ENCODE measurements at places on chromosomes 2 and 18.

DNA sequence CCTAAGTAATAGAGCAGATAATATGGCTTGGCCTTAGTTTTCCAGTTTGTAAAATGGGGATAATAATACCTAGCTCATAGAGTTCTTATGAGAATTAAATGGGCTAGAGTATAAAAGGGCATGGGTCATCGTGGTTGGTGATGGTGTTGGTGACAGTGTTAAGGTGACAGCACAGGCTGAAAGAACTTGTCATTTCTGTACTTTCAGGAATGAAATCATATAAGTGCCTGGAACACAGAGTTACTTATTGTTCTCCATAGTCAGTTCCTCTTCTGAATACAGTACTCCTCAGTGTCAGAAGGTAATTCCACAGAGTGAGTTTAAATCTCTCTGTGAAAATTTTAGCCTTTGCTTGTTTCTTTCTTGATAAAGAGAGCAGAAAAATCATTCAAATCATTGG, 42.4 kb downstream of the KIF5C start:
- no peak for DNase-seq

- no peak for DNase-seq
Observed at GRCh38 chr2:28381225-28382180, 11.2 kb upstream of the FOSL2 start.

- no peak for DNase-seq
Observed at GRCh38 chr2:46803547-46803878, 112.1 kb downstream of the MCFD2 start.

GRCh38 chr18:64639536-64639935, 490.6 kb upstream of the LINC00305 start:
- DNase-seq: peak; percentile 69

DNA sequence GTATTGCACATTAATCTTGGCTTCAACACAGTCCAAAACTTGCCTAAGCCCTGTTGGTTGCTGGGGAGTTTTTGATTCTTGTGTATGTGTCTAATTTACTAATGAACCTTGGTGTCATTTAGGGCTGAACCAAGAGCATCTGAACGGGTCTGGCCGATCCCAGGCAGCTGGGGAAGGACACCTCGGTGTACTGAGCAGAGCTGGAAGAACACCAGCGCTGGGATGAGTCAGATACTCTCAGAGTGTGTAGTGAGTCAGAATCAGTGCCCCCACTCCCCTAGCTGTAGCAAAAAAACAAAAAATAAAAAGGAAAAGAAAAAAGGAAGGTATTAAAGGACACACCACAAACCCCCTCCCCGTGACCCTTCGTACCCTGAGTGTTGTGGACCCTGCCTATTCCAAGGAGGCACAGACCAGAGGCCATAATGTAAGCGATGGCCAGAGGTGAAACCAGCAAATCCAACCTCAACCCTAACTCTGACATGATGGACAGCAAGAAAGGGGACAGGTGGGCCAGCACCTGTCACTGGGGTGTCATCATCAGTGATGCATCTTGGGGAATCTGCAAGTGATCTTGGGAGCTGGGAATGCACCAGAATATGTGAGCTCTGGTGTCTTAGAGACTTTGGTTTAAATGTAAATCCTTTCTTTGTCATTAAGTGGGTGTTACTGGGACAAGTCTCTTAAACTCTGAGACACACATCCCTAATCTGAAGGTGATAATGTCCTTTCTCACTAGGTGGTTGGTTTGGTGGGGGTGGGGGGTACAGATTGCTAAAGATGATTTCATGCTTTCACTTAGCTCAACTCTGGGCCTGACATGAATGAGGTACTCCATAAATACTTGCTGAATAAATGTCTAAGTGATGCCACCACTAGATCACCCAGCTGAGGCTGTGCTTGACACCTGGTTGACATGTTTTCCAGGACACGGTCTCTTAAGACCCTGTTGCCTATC, 34.2 kb upstream of the NCOA1 start:
- peak; percentile 86 for DNase-seq

DNA sequence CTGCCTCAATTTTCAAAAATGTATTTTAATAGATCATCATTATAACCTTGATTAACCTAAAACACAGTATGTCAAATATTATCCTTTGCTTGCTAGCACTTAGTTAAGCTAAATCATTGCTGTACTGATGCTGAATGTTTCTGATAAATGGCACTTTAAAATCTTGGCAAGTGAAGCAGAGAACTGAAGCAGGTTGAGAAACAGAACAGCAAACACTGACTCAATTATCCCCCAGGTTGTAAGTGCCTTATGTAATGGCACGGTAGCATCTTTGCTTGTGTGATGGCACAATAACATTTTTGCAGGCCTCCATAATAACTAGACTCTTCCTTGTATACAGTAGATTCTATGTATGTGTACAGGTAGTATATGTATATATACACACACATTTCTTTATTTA, 33.8 kb downstream of the ARHGAP15 start:
- no peak for DNase-seq

- no peak for DNase-seq
Observed at GRCh38 chr2:149575752-149576151, 11.8 kb downstream of the MMADHC start.

DNA sequence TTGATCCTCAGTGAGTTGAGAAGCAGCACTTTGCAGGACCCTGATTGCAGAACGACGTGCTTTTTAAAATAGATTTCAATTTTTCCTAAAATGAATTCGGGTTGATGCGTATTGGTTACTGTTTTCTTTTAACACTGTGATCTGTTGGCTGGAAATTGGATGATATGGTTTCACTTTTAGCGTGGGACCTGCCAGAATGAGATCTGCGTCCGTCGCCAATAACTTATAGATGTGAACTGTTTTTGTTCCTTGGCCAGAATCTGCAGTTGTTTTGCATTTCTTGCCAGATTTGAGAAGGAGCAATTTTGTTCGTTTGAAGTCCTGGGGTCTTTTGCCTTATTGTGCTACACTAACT, 703 bp downstream of the UGGT1 start:
- peak; percentile 13 for DNase-seq

DNA sequence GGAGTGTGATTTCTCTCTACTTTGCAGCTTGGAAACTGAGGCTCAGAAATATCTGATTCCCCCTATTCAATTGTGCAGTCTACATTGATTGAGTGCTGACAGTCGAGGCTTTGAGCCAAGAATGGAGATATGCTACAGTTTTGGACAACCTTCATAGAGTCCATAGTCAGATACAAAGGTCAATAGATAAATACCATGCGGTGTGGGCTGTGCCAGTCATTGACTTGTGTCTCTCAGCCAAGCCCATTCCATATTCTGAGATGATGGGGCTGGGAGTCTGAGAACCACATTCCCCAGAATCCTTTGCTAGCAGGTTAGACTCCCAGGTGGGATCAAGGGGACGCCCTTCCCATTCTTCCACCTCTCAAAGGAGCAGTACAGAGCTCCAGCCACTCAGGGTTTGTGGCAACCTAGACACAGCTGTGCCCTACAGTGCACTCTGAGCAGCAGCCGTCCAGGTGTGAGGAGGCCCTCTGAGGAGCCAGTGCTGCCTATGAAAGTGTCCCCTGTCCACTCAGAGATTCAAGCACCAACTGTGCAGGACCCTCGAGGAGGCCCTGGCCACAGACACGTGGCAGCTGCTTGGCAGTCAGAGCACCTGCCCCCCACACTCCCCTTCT, 348.3 kb downstream of the CYRIA start:
- DNase-seq: no peak

DNA sequence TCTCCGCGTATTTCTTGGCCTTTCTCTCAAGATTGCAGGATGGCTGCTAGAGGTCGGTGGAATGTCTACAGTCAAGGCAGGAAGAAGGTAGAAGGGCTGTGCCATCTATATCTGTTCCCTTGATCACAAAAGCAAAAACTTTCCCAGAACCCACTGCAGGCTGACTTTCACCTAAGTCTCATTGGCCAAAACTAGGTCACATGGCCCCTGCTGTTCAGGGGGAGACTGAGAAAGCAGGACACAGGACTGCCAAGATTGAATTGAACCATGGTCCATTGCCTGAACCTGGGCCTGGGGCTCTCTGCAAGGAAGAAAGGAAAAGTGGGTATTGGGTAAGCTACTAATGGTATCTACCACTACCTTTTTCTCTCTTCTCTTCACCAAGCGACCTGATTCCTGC, 9.7 kb upstream of the GRP start:
- no peak for DNase-seq

GRCh38 chr2:230908092-230908594, 16.9 kb downstream of the GPR55 start:
- DNase-seq: no peak

DNA sequence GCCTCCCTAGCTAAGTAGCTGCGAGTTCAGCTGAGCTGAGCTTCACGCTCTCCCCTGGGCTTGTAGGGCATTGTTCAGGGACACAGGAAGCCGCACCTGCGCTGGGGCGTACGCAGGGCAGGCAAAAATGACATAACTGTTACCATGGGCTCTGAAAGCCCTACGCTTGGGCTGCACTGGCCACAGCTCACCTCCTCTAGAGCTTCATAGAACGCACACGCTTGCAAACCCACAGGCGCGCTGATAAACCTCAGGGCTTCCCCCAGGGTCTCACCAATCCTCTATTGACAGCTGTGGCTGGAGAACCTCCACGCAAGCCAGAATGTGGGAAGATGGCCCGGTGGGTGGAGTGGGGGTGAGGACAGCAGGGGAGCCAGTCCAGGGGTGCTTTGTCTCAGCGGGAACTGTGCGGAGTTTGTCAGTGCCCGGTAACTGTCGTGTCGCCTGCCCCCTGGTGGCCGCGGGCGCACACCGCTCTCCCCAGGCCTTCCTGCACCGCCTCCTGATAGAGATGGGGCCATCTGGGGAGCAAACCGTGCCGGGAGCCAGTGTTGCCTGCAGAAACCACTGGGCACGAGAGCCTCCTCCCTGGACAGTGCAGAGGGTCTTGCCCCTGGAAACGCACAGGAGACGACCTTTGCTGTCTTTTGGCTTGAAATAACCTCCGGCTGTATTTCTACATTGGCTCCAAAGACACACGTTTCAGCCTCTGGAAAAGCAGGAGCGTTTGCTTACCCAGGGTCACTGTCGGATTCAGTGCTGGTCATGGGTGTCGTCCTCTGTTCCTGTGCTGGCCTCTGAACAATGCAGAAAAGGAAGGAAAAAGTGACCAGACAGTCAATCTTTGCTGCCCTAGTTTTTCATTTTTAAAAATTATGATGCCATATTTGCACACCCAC, 17.0 kb upstream of the CIDEA start:
- DNase-seq: peak; percentile 46

- DNase-seq: peak; percentile 80
Observed at GRCh38 chr2:100891906-100892642, 72.1 kb downstream of the NPAS2 start.

DNA sequence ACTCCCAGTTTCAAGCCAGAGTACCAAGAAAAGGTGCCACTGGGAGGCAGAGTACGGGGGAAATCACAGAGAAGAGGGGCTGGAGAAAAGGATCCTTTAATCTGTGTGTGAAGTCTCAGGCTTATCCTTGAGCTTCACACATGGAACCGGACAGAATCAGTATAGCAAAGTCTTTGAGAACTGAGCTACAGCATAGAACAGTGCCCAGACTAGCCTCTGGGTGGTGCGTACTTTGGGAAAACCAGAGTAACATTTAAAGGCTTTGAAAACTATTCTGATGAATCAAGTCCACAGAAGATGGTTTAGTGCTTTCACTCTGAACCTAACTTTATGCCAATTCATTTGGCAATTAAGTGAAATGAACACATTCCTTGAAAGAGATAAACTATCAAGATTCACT, 83.1 kb downstream of the BABAM2 start:
- no peak for DNase-seq

DNA sequence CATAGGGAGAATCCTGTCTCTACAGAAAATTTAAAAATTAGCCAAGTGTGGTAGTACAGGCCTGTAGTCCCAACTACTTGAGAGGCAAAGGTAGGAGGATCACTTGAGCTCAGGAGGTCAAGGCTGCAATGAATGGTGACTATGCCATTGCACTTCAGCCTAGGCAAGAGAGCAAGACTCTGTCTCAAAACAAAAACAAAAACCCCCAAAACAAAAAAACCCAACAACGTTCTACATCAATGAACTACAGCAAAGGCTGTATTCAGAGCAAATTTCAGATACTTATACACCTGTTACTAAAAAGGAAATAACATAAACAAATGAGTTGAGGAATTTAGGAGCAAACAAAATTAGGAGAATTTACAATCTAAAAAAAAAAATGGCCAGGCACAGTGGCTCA, 22.6 kb downstream of the YES1 start:
- DNase-seq: no peak

- DNase-seq: no peak
Observed at GRCh38 chr2:85681776-85682175, 12.4 kb upstream of the GNLY start.

GRCh38 chr2:43183743-43184142, 42.7 kb downstream of the ZFP36L2 start:
- no peak for DNase-seq

GRCh38 chr2:205758051-205758450, 75.8 kb downstream of the NRP2 start:
- DNase-seq: peak; percentile 81

GRCh38 chr2:234544659-234545611, 48.1 kb upstream of the ARL4C start:
- DNase-seq: peak; percentile 70

- DNase-seq: no peak
Observed at GRCh38 chr2:29657674-29658073, 263.7 kb downstream of the ALK start.

- no peak for DNase-seq
Observed at GRCh38 chr2:221405521-221405920, 166.6 kb downstream of the EPHA4 start.

GRCh38 chr2:122737429-122738077, 982.1 kb downstream of the TSN start:
- DNase-seq: no peak

DNA sequence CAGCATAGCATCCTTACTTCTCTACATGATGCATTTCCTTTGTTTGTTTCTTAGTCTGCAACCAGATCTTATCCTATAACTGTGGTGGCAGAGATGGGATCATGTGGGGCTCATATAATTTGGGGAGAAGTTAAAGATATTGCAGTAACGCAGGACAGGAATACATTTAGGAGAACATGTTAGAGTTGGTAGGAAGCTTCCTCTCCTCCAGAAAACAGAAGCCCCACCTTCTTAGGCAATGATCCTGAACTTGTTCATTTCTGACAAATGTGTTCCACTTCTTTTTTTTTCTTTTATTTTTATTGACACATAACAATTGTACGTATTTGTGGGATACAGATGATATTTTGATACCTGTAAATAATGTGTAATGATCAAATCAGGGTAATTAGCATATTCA, 99.9 kb downstream of the VSNL1 start:
- no peak for DNase-seq

GRCh38 chr18:9429662-9429993, 45.7 kb upstream of the RALBP1 start:
- DNase-seq: no peak

DNA sequence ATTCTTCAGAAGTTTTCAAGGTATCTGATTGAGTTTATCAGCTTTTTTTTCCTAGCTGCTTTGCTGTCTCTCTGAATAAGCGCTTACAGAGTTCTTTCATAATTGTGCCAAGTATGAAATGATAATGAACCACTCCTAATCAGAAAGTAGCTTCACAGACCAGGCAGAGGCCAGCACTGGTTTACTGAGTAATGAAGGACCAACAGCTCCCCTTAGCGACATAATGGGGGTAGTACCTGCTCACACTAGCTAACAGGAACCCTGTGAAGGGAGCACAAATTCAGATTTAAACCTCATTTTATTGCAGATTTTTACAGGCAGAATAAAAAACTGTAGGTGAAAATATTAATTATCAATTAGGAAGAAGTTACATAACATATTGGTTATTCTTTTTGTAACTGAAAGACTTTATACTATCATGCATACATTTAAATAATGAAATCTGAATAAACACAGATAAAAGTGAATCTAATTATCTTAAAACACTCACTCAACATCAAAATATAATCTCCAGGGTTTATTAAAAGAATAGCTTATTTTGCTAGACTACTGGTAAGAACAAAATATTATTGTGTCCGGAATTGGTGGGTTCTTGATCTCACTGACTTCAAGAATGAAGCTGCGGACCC, 53.7 kb upstream of the LRRC30 start:
- peak; percentile 76 for DNase-seq
